Tibial nerve (tissue), 4 donors: ENCODE measurements at places on chromosomes 2 and 18. TPM values are rescaled to one million over a fixed set of nuclear protein-coding genes. Genes with fewer than 3 reads are reported as not detected.

GRCh38 chr2:45748239-45748638, 96.8 kb downstream of the PRKCE start:
- H3K4me1 ChIP-seq = no peaks in the 10 kb centered on the region
- no peaks in the 10 kb centered on the region for H3K36me3 ChIP-seq
- no peak overlapping the region for H3K4me3 ChIP-seq
- H3K27me3 ChIP-seq = no peaks in the 10 kb centered on the region
- peak; percentile 26 for DNase-seq

DNA sequence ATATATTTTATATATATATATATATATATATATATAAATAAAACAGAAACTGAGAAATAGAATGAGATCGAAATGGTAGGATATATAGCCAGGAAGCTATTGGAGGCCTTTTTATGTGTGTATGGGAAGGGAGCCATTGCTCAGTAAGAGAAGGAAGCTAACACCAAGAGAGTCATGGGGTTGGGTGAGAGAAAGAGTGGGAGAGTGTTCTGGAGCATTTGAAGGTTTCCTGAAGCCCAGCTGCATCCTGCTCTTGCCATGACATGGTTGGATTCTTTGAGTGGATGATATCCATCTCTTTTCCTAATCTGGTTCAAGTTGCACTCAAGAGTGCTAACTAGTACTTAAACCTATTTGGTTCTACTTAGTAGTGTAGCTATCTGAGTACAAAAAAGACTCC, 282.3 kb downstream of the DYSF start:
- H3K27me3 ChIP-seq = no peaks in the 10 kb centered on the region
- no peaks in the 10 kb centered on the region for H3K36me3 ChIP-seq
- H3K27ac ChIP-seq = no peak overlapping the region
- no peaks in the 10 kb centered on the region for H3K4me1 ChIP-seq
- DNase-seq = no peak
- no peak overlapping the region for H3K4me3 ChIP-seq

GRCh38 chr2:64537991-64538390, 13.9 kb downstream of the AFTPH start:
- H3K36me3 ChIP-seq = no peaks in the 10 kb centered on the region
- H3K27me3 ChIP-seq = no peaks in the 10 kb centered on the region
- no peak overlapping the region for H3K27ac ChIP-seq
- no peaks in the 10 kb centered on the region for H3K4me1 ChIP-seq
- H3K4me3 ChIP-seq = no peak overlapping the region

GRCh38 chr2:241818943-241819270, 9.9 kb downstream of the NEU4 start:
- H3K4me3 ChIP-seq = no peak overlapping the region
- H3K27me3 ChIP-seq = no peaks in the 10 kb centered on the region
- no peak overlapping the region for H3K27ac ChIP-seq
- DNase-seq = no peak

DNA sequence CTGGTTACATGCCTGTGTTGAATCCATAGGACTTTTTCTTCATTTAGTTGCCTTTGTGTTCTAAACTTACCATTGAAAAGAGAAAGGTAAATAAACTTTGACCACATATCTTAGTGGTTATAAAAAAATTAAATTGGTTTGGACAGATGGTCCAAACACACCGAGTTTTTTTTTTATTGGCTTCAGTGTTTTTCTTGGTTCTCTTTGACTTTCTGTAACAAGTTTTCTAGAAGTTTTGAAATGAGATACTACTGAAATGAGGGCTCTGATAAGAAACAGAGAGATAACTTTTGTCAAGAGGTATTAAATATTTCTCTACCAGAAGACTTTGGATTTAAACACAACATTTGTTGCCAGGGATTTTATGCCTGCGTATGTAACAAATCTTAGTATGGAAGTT, 20.7 kb downstream of the SPTBN1 start:
- no peaks in the 10 kb centered on the region for H3K36me3 ChIP-seq
- no peak for DNase-seq
- H3K4me1 ChIP-seq = no peaks in the 10 kb centered on the region
- H3K27me3 ChIP-seq = no peaks in the 10 kb centered on the region
- no peak overlapping the region for H3K4me3 ChIP-seq
- no peak overlapping the region for H3K27ac ChIP-seq

The FAM228A gene
- total RNA-seq = 0.90 TPM
